ENCODE measurements at places on chromosomes 5 and 9. TPM values are rescaled to one million over a fixed set of nuclear protein-coding genes. Genes with fewer than 3 reads are reported as not detected.

Gene SPINK7
- polyA plus RNA-seq = 0.61 TPM

Gene SPACA9
- polyA plus RNA-seq = 3.3 TPM

Gene PCDHAC1
- 0.22 TPM for polyA plus RNA-seq

Gene GMCL2
- not detected for polyA plus RNA-seq

Gene HRH2
- 0.94 TPM for polyA plus RNA-seq

Gene CCDC107
- 21.0 TPM for polyA plus RNA-seq

Gene C5orf52
- polyA plus RNA-seq = not detected

Gene ENG
- 71.6 TPM for polyA plus RNA-seq

Gene SYK
- 5.0 TPM for polyA plus RNA-seq

Gene NKD2
- 3.6 TPM for polyA plus RNA-seq

Gene DMRT3
- not detected for polyA plus RNA-seq

Gene FKTN
- 14.6 TPM for polyA plus RNA-seq

Gene SLC1A1
- polyA plus RNA-seq = 0.26 TPM

Gene DTWD2
- polyA plus RNA-seq = 11.0 TPM

Gene PTPRD
- 88.9 TPM for polyA plus RNA-seq

Gene CMYA5
- 206 TPM for polyA plus RNA-seq

Gene PIP5KL1
- polyA plus RNA-seq = 3.3 TPM

Gene SPINK4
- polyA plus RNA-seq = 0.52 TPM

Gene GABRB2
- polyA plus RNA-seq = 0.18 TPM

Gene CNTRL
- polyA plus RNA-seq = 16.4 TPM

Gene CDC26
- 19.2 TPM for polyA plus RNA-seq

Gene WDR38
- polyA plus RNA-seq = 0.15 TPM

Gene CAST
- 119 TPM for polyA plus RNA-seq

Gene PCYOX1L
- 8.2 TPM for polyA plus RNA-seq

Gene DOCK8
- polyA plus RNA-seq = 8.2 TPM

Gene B4GALT1
- polyA plus RNA-seq = 38.4 TPM

Gene GSN
- polyA plus RNA-seq = 316 TPM

Gene TMEM232
- 1.0 TPM for polyA plus RNA-seq

Gene DAB2IP
- 48.6 TPM for polyA plus RNA-seq

Gene PLPP1
- polyA plus RNA-seq = 62.9 TPM

Gene C9
- polyA plus RNA-seq = 0.34 TPM

Gene SPATA31C1
- polyA plus RNA-seq = not detected

Gene GPR151
- polyA plus RNA-seq = not detected

Gene STK10
- polyA plus RNA-seq = 28.1 TPM

Gene SPINK13
- 0.45 TPM for polyA plus RNA-seq

Gene PCDHGA11
- polyA plus RNA-seq = 3.0 TPM

Gene IRX1
- polyA plus RNA-seq = 0.77 TPM

Gene SERF1A
- polyA plus RNA-seq = 5.8 TPM

Gene GABRA6
- not detected for polyA plus RNA-seq

Gene GAS1
- 63.8 TPM for polyA plus RNA-seq

Gene COQ4
- 34.8 TPM for polyA plus RNA-seq

Gene CRHBP
- 0.45 TPM for polyA plus RNA-seq

Gene PCDHGA6
- polyA plus RNA-seq = 4.4 TPM

Gene ADAMTS6
- 0.63 TPM for polyA plus RNA-seq

Gene MYOT
- polyA plus RNA-seq = 268 TPM

Gene KIF4B
- not detected for polyA plus RNA-seq

Gene DBH
- 0.54 TPM for polyA plus RNA-seq

Gene GHR
- polyA plus RNA-seq = 24.1 TPM

Gene LAMC3
- polyA plus RNA-seq = 2.1 TPM

Gene PTGDS
- polyA plus RNA-seq = 24.2 TPM

Data from hindlimb muscle (tissue), 1 donor.